ENCODE measurements at places on chromosomes 5 and 9.

DNA sequence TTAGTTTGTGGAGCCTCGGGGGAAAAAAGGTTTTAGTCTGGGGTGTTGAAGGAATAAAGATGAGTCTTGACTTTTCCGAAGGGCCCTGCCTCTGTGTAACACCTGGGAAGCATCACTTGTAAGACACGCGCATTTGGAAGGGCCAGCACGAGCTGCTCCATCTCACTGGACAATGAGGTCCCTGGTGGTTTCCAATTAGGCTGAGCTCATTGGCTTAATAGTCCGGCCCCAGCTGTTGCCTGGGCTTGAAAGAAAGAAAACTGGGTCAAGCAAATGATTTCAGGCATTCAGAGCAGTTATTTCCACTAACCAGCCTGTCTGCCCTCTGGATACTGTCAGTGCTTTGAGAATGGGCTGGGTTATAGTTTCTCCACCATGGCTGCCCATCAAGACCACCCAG lies 64.5 kb downstream of the NSUN2 start:
- no peak for DNase-seq

DNA sequence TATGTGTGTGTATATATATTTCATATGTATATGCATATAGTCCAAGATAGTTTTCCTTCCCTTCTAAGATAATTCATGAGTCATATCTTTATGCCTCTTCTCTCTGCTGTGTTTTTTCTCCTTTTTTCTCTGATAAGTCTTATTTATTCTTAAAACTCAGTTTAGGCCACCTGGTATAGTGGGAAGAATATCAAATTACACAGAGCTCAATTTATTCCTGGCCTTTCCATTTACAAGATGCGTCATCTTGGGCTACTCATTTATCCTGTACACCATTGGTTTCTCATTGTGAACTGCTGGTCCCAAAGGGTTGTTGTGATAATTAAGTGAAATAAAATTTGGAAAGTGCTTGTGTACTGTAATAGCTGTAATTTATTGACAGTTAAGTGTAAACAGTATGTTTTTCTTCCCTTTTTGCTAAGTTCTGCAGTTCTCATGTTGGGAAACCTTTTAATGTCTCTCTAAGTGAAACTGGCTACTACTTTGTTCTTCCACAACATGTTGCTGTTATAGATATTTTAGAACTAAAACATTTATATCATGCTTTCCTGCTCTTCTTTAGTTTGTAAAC lies 19.4 kb downstream of the CCDC171 start:
- no peak for DNase-seq

DNA sequence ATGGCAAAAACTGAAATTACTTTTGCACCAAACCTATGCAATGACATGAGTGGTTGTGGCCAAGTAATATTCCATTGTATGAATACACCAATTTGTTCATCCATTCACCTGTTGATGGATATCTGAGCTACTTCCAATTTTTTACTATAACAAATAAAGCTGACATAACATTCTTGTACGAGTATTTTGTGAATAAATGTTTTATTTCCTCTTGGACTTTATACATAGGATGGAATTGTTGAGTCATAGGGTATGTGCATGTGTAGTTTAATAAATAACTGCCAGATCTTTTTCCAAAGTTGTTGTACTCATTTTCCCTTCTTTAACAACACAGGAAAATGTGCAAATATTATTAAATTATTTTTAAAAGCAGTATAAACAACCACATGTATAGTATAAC lies 146.1 kb upstream of the ZNF462 start:
- no peak for DNase-seq

- DNase-seq = no peak
Observed at GRCh38 chr5:142697356-142698255, 11.7 kb upstream of the FGF1 start.

- no peak for DNase-seq
Observed at GRCh38 chr5:59034498-59035186, 451.8 kb downstream of the RAB3C start.

GRCh38 chr5:84148651-84149050 lies 236.0 kb downstream of the EDIL3 start:
- DNase-seq = no peak

DNA sequence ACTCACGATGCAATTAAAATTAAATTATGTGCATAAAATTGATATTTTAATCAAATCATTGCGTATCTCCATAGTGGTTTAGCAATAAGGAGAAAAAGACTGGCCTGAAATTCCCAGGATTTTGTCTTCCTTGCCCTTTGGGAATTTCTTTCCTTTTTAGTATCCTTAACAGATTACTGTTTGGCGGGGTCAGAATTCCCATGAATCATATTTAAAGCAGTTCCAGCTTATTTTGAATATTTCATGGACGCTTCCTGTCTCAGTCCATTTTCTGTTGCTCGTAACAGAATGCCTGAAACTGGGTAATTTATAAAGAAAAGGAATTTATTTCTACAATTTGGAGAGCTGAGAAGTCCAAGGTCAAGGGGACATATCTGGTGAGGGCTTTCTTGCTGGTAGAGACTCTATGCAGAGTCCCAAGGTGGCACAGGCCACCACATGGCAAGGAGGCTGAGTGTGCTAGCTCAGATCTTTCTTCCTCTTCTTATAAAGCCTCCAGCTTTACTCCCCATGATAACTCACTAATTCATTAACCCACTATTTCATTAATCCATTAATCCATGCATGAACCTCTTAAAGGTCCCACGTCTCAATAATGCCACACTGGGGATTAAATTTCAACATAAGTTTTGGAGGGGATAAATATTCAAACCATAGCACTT lies 37.8 kb downstream of the CDH6 start:
- DNase-seq = no peak

DNA sequence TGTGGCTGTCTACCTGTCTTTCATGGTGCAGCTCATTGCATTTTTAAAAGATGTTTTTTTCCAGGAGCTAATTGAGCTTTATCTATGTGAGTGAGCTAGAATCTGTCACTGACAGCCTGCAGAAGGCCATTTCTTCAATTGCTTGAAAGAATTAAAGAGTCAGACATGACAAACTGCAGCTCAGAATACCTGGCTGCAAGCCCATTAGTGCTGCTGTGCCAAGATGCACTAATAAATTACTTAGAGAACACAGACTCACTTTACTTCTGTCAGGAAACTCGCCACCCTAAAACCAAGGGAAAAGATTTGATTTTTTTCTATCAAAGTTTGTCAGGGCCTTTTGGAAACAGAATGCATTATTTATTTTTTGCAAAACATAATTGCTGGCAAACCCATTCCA lies 368.3 kb downstream of the CAAP1 start:
- DNase-seq = no peak

GRCh38 chr5:42057254-42057690 lies 132.2 kb downstream of the FBXO4 start:
- peak; percentile 45 for DNase-seq

DNA sequence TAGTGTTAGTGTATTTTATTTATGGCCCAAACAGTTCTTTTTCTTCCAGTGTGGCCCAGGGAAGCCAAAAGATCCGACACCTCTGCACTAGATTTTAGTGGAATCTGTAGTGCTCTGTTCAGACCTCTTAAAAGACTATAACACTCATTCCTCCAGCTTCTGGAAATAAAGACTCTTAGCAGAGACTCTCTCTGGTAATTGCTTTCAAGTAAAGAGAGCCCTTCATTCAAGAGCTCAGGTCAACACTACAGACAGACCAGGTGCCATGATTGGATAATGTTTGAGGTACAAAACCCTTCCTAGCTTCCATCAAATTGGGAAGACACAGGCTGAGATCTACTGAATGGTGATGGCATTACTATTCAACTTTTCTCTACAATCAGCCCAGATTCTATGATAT lies 255.8 kb downstream of the PRDM9 start:
- no peak for DNase-seq

DNA sequence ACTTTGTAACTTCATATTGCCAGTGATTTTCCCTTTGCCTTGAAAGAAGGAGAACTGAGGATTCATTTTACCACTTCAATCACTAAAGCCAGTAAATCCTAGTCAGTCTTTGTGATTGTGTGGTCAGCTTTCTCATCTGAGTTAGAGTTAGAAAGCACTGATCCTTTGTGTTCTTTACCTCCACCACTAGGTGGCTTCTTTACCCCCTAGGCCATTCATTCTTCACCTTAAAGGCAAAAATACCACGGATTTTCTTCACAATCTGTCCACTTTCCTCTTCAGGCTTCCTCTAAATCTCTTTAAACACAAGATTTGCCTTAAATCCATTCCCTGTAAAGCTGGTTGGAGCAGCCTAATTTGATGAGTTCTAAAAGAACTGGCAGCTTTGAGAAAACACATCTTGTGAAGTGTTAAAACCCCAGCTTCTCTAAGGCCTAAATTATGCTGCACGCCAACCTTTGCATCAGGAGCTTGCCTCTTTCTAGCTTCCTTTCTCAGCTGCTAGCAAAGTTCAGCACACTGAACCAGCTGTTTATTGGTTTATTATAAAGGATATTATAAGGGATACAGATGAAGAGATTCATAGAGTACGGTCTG lies 20.4 kb downstream of the BDP1 start:
- DNase-seq = no peak

- peak; percentile 55 for DNase-seq
Observed at GRCh38 chr5:32076699-32077695, 97.1 kb downstream of the GOLPH3 start.

- DNase-seq = no peak
Observed at GRCh38 chr5:174047472-174048099, 2.1 kb downstream of the NSG2 start.

DNA sequence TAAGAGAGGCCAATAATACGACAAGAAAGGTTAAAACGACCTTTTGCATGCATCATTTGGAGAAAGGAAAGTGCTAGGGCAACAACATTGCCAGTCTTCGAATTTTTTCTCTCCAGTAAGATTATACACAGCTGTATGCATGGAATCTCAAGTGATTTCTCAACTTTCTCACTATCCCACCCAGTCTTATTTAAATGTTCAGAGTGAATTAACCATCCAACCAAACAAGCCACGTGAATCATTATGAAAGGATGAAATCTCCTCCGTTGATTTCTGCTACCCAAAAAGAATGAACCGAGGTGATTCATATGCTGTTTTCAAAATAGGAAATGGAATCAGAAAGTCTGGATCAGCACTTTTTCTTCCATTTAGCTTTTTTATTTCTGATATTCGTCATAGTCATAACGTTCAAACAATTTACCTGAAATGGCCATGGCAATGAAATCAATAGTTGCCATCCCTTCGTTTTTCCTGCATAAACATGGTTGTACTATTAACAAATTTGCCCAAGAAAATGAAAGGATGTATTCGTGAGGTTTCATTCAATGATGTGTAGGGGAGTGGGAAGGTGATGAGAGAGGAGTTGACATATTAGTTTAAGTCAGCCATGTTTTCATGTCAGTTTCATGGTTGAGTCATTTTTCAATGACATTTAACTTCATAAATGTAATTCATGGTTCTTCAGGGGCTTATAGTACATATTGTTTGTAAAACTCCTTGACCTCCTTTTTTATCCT lies 170.9 kb upstream of the WWC1 start:
- DNase-seq = no peak

GRCh38 chr9:86181379-86182315 lies 77.8 kb downstream of the C9orf153 start:
- no peak for DNase-seq

DNA sequence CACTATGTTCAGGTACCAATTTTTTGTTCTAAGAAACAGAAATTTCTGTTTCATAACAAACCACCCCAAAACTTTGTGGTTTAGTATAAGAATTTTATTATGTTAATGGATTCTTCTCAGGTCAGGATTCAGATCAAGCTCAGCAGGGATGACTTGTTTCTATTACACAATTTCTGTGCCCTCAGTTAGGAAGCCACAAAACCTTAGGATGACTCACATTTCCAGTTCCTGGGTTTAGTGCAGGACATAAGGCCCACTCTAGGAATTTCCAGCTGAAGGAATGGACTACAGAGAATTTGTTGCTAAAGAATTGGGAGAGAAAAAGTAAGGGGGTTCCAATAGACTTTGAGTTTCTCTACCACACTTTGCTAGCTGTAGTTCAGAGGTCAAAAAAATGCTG lies 629.3 kb downstream of the ANXA1 start:
- DNase-seq = no peak

DNA sequence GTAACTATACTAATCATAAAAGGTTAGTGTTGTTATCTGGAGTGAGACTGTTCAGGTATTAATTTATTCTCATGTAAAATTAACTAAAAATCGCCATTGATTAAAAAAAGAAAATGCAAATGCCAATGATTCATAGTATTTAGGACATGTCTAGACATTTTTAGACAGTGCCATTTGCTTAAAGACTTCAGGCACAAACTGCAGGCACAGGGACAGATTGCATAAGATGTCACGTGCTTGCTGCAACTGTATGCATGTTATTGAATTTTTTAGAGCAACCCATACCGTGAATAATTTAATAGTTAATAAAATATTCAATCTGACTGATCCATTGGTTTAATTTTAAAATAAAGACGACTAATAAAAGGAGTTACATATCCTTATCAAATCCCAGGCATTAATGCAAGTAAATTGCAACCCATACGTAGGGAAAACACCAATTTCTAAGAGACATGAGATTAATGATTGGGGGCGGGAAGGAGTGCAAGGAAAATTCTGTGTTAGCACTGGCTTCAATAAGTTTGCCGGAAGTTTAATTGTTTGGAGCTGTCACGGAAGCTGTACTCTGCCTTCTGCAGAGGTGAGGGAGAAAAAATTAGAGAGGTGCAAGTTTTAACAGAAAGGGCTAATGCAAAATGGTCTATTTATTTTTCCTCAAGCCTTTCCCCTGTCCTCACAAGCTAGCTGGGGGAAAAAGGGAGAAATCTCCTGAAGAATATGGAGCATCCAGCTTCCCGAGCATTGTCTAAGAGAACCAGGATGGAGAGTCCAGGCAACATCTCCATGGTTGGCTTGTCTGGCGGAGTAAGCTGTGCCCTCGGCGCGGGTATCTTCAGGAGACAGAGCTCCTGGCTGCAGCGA lies 2.9 kb downstream of the EDIL3 start:
- no peak for DNase-seq

DNA sequence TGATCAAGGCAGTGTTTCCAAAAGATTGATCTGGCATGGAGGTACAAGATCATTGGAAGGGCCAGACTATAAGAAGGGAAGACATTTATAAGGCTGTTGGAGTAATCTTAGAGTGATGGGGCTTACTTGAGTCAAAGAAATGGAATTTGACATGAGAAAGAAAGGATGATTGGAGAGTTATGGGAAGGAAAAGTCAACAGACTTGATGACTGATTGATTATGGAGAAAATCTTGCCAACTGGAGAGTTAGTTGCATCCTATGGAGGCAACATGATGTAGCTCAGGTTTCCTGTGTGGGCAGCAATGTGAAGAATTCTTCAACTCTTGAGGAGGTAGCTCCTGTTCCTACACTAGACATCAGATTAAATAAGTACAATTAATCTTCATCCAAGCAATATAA lies 10.9 kb upstream of the MAST4 start:
- DNase-seq = no peak

- DNase-seq = no peak
Observed at GRCh38 chr5:3217771-3218495, 377.7 kb upstream of the IRX1 start.

- no peak for DNase-seq
Observed at GRCh38 chr5:123097871-123098735, 9.1 kb downstream of the PRDM6 start.

- no peak for DNase-seq
Observed at GRCh38 chr9:108207561-108208165, 648.1 kb downstream of the ACTL7B start.
